ENCODE measurements at places on chromosomes 2 and 18. TPM values are rescaled to one million over a fixed set of nuclear protein-coding genes. Genes with fewer than 3 reads are reported as not detected.

SERPINB12 gene
- not detected for total RNA-seq

MOCOS gene
- total RNA-seq: 2.7 TPM

STON1 gene
- 0.33 TPM for total RNA-seq

PTH2R gene
- total RNA-seq: not detected

SLC5A7 gene
- total RNA-seq: not detected

NFATC1 gene
- 6.2 TPM for total RNA-seq

VAMP8 gene
- 15.7 TPM for total RNA-seq

KCNJ13 gene
- not detected for total RNA-seq

IL36A gene
- not detected for total RNA-seq

LINC00305 gene
- total RNA-seq: not detected

UGT1A8 gene
- not detected for total RNA-seq

ADD2 gene
- 27.6 TPM for total RNA-seq

RIT2 gene
- total RNA-seq: not detected

MC2R gene
- total RNA-seq: not detected

SAG gene
- not detected for total RNA-seq

IKZF2 gene
- total RNA-seq: 0.27 TPM

AQP4 gene
- not detected for total RNA-seq

SCN9A gene
- total RNA-seq: 4.4 TPM

SRD5A2 gene
- total RNA-seq: 0.03 TPM

SMYD1 gene
- total RNA-seq: not detected

C2orf81 gene
- total RNA-seq: 3.0 TPM

ACADL gene
- total RNA-seq: not detected

MEP1B gene
- not detected for total RNA-seq

CNDP1 gene
- total RNA-seq: not detected

MORN2 gene
- total RNA-seq: 41.0 TPM

UBE2E3 gene
- total RNA-seq: 77.9 TPM

TTN gene
- under 0.01 TPM for total RNA-seq

UGT1A4 gene
- 0.12 TPM for total RNA-seq

TRMT61B gene
- 15.4 TPM for total RNA-seq

LRP2 gene
- total RNA-seq: 0.06 TPM

SESTD1 gene
- total RNA-seq: 16.3 TPM

TIGD1 gene
- 4.9 TPM for total RNA-seq

TCF23 gene
- not detected for total RNA-seq

CLEC4F gene
- not detected for total RNA-seq

SLC14A1 gene
- not detected for total RNA-seq

PMAIP1 gene
- total RNA-seq: 11.7 TPM

CRYBA2 gene
- total RNA-seq: not detected

ZNF396 gene
- total RNA-seq: 0.56 TPM

GALNT13 gene
- 8.5 TPM for total RNA-seq

TSPYL6 gene
- total RNA-seq: not detected

NGEF gene
- total RNA-seq: 20.3 TPM

ATRAID gene
- 230 TPM for total RNA-seq

CGREF1 gene
- total RNA-seq: 7.8 TPM

G6PC2 gene
- not detected for total RNA-seq

LYG1 gene
- 1.5 TPM for total RNA-seq

LOXL3 gene
- 0.50 TPM for total RNA-seq

KLHL14 gene
- total RNA-seq: not detected

MOGAT1 gene
- total RNA-seq: not detected

TUBA3E gene
- 3.6 TPM for total RNA-seq

MARCO gene
- 0.08 TPM for total RNA-seq

SERPINB11 gene
- not detected for total RNA-seq
